ENCODE measurements at places on chromosomes 13 and 19. TPM values are rescaled to one million over a fixed set of nuclear protein-coding genes. Genes with fewer than 3 reads are reported as not detected.

The VN1R4 gene
- not detected for polyA plus RNA-seq

The SIGLEC5 gene
- polyA plus RNA-seq, result 0.59 TPM

The ADAMTS10 gene
- polyA plus RNA-seq, result 34.6 TPM

The BTBD2 gene
- polyA plus RNA-seq, result 73.9 TPM

- DNase-seq, result no peak
Observed at GRCh38 chr19:12784394-12784870, 6.9 kb upstream of the JUNB start.

GRCh38 chr13:110329258-110329657 lies 22.2 kb downstream of the COL4A2 start:
- no peak for DNase-seq

DNA sequence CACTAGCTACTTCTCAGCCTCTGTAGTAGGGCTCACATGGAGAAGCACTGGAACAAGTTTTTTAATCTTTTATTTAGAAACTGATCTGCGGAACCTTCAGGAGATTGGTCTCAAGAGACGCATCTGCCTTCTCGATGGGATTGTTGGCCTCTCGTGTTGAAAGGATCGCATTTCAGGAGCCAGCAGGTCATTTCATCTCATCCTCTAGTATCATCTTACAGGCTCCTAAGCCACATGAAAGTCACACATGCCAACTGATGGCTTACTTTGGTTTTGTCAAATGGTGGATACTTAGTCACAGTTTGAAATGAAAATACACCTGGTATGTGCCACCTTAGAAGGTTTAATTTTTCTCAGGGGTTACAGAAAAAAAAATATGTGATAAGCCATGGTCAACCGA lies 1703.6 kb downstream of the EFNB2 start:
- peak; percentile 41 for DNase-seq

DNA sequence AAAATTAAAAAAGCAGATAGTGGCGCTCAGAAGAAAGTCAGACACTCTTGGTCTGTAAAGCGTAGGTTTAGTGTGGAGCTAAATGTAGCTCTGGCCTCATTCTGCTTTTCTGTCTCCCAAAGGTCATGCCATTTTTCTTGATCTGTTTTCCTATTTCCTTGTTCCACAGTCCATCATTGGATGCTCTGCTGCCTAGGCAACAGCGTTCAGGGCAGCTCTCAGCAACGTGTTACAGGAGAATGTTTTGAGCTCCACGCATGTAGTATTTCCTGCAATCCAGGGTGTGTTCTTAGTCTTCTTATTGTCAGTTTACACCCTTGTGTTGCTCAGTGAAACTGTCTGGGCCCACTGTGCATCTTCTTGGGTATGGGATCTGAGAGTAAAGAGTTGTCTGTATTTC lies 46.0 kb upstream of the PCDH8 start:
- DNase-seq, result no peak

GRCh38 chr13:27079421-27079958 lies 92.1 kb downstream of the USP12 start:
- no peak for DNase-seq

DNA sequence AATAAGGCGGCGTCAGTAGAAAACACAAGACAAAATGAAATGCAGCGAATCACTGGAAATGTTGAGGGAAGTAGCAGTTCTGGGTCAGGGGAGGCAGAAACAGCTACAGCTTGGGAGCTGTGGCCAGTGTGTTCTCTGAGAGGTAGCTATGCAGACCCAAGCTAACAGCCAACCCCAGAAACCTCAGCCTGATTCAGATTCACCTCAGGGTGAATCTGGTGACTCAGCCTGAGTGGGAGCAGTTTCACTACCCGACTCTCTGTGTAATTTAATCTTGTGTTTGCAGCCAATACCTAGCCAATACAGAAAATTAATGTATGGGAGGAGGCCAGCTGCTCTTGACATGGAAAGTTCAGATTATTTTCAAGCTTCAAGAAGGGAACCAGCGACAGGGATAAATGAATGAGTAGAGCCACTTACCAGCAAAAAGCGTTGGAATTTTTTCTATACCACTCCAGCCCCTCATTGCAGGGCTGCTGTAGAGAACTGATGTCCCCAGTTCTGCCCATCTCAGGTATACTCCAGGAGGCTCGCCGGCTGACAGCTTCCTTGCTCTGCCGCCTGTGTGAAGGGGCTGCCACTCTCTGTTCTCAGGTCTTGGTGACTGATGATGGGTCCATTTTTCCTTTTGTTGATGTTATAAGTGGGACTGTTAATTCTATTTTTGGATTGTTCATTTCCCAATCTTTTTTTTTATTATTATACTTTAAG lies 8.9 kb downstream of the IGFL3 start:
- peak; percentile 5 for DNase-seq

- no peak for DNase-seq
Observed at GRCh38 chr19:45104658-45105349, 11.8 kb downstream of the PPP1R37 start.

GRCh38 chr19:1441677-1442438 lies 3.7 kb downstream of the RPS15 start:
- no peak for DNase-seq

DNA sequence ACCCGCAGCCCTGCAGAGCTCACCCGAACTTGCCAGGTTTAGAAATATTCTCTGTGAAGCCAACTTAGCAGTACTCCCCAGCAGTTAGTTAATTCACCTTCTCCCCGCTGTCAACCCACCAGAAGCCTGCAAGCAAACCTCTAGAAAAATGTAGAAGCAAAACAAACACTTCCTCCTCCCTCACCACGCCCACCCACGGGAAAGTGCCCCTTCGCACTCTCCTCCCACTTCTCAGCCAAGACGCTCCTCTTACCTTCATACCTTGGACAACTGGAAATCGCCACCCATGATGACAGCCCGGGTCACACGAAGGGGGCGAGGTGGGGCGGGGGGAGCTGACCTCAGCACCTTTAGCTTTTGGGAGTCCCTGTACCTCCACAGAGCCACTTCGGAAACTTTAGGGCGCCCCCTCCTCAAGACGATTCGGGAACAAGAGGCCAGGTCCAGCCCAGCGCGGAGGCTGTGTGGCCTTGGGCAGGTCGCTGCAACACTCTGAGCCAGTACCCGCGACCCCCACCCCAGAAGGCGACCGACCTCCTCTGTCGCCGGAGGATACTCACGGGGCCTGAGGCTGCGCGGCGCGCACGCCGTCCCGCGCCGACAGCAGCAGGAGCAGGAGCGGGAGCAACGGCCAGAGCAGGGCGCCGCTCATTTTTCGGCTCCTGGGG lies 485 bp downstream of the CPAMD8 start:
- DNase-seq, result no peak

- no peak for DNase-seq
Observed at GRCh38 chr13:45751885-45752284, 49.8 kb downstream of the CBY2 start.

DNA sequence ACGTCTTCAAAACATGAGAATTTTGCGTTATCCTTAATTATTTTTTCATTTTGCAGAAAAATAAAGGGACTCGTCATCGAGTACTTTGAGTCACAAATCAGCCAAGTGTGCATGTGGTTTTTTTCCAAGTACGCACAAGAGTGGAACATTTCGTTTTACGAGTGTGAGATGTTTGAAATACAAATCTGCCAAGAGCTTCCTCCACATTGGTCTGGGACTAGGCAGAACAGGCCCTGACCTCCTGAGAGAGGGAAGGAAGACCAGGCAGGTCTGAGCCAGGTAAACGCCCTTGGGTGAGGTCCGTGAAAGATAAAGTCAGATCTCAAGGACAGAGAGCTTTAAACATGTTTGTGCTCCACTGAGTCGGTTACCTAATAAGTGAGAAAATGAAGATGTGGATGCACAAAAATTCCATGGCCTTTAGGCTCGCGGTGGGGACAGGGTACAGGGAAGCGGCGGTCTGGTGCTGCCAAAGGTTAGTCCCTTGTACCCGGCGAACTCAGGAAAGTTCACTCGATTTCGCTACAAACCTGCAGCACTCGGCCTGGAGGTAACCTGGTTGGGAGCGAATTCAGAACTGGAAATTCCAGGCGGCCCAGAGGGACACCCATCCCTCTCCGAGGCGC lies 473 bp upstream of the ITM2B start:
- peak; percentile 50 for DNase-seq

DNA sequence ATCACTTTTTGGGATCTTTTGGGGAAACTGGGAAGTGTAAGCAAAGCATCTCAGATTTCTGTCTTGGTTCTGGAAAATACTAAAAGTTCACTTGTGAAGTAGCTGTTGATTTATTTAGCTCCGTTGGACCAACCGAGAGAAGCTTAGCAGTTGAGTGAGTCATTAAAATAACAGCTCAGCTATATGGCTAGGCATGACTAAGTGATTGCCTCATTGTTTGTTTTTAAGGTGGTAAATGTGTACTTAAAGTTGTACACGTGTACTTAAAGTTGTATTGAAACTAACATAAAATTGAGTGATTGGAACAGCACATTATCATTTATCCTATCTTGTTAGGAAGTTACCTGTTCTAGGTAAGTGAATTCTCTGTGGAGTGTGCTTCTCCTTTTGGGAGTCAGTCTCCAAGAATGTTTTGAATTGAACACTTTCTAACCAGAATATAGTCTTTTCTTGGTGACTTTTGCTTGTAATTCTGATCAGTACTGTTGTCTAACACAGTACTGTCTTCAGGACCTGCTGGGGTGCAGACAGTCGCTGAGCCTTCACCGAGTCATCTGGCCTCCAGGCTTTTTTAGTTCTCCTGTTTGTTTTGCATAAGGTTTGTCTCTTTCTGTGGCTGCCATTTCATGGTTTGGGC lies 2.9 kb upstream of the DCUN1D2 start:
- DNase-seq, result peak; percentile 53
